Stimulated activated CD4-positive, alpha-beta T cell treated with anti-CD3 and anti-CD28 coated beads, TNF-alpha, amount 100 ng/mL, for 48 hours (primary cell): ENCODE measurements at places on chromosomes 1 and 21.

- DNase-seq: no peak
These were observed 7.9 kb downstream of the TCHH start for GRCh38 chr1:152107031-152107983.

GRCh38 chr1:234408757-234409156 lies 35.5 kb downstream of the COA6 start:
- DNase-seq: peak; percentile 55

DNA sequence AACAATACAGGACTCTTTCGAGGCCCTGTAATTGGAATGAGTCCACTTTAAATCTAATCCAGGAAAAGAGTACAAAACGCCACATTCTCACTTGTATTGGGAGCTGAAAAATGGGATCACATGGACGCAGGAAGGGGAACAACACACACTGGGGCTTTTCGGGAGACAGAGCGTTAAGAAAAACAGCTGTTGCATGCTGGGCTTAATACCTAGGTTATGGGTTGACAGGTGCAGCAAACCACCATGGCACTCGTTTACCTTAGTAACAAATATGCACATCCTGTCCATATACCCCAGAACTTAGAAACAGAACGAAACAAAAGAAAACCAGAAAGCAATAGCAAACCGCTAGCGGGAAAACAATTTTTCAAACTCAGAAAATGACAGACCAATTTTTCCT lies 1532.7 kb upstream of the TPTE start:
- no peak for DNase-seq

- no peak for DNase-seq
These were observed 213.5 kb upstream of the PTGFR start for GRCh38 chr1:78277253-78277652.

DNA sequence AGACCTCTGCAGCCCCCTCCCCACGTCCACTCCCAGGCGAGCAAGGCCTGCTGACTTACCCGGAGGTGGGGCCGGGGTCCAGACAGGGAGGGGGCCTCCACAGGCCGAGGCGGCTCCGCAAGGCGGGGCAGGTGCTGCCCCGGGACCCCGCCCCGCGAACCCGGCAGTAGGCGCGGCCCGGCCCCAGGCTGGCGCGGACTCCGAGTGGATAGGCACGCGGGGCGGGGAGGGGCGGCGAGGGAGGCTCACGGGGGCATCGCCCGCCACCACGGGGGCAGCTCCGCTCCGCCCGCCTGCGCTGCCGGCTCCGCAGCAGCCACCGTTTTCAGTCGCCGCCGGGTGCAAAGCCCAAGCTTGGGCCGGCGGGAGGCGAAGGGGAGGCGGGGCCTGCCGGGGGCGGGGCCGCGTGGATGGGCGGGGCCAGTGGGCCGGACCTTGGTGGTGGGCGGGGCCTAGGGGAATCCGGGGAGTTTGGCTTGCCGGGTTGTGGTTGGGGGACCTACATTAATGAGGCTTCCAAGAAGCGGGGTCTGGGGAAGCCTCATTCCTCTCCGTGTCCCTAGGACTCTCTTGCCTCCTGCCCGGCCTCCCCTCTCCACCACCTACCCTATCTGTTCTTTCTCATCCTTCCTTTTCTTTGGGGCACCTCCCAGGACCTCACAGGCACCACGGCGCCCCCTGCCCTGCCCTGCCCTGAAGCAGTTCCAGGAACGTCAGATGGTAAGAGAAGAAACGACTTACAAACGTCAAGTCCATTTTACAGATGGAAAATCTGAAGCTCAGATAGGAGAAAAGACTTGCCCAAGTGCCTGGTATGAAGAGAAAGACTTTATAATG lies at the start of gene RIMS3:
RIMS3 (minus strand) TSS at position 348 of the 837 bp plus-strand sequence. CDS start 23,757 bp downstream, outside the sequence.
- peak; percentile 81 for DNase-seq

DNA sequence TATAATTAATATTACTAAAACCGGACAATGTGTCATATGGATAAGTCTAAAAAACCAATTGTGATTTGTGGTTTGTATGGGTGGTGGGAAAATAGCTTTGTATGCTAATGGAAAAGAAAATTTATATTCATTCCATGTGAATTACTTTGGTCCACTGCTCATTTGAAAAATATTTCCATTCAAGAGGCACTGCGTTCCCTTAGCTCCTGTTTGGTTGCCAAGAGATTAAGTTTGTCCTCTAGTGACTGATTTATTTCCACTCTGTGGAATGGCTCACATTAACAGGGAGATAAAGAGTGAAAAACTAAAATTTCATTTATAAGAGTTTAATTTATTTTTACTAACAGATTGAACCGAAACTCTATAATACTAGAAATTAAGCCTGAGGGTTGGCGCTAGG lies 744.1 kb upstream of the CHRM3 start:
- no peak for DNase-seq

DNA sequence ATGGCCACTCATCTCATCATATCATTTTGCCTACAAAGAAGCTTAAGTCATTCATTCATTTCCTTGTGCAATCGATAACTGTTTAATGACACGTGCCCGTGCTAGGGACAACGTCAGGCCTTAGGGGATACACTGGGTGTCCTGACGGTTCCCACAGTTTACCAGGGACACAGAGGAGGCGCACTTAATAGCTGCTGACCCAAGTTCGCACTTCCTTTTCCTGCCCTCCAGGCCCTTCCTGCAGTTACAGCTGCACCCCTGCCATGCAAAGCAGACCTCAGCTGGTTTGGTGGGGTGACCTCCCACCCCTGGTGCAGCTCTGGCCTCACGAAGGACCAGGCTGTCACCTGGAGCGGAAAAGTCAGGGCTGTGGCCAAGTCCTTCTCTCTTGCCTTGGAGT lies 4.2 kb downstream of the SPATA21 start:
- no peak for DNase-seq

DNA sequence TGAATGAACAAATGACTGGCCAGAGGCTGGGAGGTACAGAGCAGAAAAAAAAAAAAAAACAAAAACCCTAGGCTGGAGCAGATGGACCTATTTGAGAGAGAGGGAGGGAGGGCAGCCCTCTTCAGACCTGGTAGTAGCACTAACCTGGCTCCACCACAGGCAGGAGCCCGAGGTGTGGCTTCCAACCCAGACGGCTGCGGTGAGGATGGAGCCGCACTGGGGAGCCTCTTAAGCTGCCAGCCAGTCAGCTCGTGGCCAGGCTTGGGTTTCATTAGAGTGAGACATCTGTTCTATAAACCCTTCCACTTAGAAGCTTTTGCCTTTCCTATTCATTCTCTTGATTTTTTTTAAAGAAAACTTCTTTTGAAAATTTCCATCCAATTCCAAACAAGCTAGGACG lies 16.8 kb downstream of the LGR6 start:
- no peak for DNase-seq

GRCh38 chr1:210475321-210475720 lies 146.6 kb downstream of the HHAT start:
- no peak for DNase-seq

- DNase-seq: no peak
These were observed 3.9 kb downstream of the LAMB3 start for GRCh38 chr1:209648346-209648745.

GRCh38 chr1:61087571-61087970 lies 5.2 kb downstream of the NFIA start:
- no peak for DNase-seq

DNA sequence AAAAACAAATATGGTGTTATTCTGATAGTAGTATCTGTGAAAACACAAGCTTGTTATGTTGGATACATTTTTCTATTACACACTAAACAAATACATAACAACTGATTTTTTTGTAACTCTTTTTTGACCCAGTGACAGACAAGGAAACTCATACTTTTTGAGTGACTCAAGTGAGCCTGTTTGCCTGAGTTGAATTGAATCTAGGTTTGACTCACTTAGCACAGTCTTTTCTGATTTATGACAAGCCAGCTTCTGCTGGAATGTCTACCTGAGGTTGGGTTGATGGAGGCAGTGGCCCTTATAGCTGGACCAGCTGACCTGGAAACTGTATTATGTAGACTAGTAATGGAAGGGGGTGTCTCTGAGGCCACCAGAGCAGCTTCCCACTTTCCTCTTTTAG lies 4.2 kb upstream of the CLCA4 start:
- no peak for DNase-seq

DNA sequence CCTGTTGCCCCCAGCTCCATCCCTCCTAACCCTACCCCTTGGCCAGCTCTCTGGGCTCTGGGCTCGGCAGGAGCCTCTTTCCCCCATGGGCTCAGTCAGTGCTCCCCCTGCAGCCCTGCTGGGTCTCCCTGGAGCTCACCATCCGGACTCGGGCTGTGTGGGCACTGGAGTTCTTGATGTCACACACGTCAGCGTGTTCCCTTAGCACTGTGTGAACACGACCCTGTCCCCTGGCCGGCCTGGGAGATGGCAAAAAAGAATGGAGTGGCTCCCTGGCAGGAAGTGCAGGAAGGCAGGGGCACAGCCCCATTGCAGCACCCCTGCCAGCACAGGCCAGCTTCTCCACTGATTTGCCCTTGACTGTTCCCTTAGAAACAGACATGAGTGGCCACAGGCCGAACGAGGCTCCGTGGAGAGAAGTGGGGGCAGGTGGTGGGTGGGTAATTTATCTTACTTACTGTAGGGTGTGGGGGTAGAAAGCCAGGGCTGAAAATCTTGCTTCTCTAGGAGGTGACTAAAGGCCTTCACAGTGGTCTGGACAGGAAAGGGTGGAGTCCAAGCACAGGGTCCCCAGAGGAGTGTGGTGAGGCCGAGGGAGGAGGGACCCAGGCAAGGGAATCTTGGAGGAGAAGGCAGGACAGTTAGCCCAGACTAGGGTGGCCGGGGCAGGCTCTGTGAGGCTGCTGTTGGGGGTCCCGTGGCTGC lies 381.7 kb upstream of the VAMP3 start:
- DNase-seq: no peak

DNA sequence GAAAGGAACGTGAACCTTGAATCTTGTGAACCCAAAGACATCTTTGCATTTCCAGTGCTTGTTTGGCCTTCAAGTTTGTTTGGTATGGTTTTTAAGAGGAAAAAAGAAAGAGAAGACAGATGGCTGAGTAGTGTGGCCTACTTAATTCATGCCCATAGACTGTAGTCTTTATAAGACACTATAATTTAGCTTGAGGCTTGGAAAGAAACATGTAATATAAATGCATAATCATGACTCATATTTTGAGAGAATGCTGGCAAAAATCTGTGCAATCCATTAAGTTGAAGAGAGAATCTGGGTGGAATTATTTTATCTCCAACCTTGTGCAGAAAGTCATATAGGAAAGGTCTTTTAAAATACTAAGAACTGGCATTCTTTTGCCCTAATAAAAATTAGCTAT lies 179.3 kb downstream of the SIPA1L2 start:
- DNase-seq: no peak

DNA sequence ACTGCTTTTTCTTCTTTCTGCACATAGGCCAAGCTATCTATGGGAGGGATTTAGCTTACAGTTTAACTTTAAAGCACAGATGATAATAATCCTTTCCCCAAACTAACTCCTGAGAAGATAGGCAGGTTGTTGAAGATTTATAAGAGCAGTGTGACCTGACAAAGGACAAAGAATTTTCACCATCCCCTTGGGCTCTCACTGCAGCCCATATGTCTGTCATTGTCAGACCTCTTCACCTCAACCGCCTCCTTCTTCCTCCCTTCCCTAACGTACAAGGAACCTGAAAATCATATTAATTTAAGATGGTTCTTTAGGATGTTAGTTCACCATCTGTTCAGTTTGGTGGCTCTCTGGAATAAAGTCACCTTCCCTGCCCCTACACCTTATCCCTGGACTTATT lies 5.0 kb downstream of the RNU1-2 start:
- DNase-seq: no peak

GRCh38 chr1:188128761-188129160 lies 1300.0 kb downstream of the PLA2G4A start:
- DNase-seq: no peak

DNA sequence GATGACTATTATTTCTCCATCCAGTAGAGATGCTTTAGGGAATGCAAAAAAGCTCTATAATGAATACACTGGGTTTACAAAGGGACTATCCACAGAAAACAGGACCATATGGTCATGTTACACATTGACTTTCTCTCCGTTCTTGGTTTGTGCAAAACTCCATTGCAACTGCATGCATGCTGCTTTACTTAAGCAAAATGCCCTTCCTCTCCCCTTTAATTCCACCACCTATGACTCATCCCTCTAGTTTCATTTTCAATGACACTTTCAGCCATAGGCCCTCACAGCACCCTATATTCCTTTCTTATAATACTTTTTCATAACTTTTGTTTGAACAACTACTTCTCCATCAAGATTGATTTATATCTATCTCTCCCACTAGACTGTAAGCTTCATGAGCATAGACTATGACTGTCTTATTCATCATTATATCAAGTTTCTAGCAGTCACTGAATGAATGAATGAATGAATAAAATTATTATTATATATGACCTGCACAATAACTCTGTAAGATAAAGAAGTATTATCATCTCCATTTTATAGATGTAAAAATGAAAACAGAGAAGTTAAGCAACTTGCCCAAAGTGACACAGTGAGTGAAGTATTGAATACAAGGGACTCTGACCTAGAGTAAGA lies 248.9 kb downstream of the PLPP3 start:
- no peak for DNase-seq

DNA sequence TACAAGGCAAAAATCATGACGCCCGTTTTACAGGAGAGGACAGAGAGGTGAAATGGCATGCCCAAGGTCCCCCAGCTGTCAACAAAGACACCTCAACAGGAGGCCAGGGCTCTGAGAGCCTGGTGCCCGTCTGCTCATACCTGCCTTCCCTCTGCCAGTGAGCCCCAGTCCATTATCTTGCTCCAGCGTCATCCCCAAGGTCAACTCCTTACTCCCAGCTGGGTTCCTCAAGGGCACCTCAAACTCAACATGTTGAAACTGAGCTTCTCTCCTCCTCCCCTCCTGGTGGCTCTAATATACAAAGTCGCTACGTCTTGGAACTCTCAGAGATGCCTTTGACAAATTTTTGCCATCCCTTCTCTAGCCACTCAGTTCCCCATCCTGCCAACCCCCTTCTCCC lies 3.2 kb downstream of the PBXIP1 start:
- DNase-seq: no peak

GRCh38 chr1:7043719-7044535 lies 258.7 kb downstream of the CAMTA1 start:
- no peak for DNase-seq

- no peak for DNase-seq
These were observed 370.6 kb downstream of the PTPRC start for GRCh38 chr1:199009447-199009846.

DNA sequence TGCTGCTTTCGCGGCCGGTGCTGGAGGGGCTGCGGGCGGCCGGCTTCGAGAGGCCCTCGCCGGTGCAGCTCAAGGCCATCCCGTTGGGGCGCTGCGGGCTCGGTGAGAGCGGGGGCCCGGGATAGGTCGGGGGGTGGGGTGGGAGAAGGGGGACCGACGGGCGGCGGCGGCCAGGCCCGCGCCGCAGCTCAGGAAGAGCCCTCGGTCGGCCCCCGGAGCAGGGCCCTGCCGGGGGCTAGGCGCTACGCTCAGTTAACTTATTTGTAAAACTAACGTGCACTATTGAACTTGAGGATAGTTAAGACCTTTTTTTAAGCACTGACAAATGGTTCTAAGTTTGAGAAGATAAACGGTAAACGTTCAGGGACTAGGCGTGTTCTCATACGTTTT lies 418 bp downstream of the DDX20 start:
- DNase-seq: no peak

DNA sequence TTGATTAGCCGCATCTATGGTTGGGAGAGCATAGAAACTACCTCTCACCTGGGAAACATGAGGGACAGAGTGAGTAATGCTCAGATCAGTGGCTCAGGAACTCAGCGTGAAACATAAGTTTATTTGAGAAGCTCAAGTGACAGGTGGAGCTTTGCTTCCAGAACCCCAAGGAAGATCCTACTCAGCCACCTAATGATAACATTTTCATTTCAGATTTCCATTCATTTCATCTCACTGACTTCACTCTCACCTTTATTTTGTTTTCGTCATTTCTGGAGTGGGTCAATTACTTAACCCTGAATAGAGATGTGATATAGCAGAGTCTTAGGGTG lies 145.5 kb upstream of the DUSP10 start:
- DNase-seq: no peak
